Panc1 (cell line): ENCODE measurements at places on chromosomes 12 and 14.

DNA sequence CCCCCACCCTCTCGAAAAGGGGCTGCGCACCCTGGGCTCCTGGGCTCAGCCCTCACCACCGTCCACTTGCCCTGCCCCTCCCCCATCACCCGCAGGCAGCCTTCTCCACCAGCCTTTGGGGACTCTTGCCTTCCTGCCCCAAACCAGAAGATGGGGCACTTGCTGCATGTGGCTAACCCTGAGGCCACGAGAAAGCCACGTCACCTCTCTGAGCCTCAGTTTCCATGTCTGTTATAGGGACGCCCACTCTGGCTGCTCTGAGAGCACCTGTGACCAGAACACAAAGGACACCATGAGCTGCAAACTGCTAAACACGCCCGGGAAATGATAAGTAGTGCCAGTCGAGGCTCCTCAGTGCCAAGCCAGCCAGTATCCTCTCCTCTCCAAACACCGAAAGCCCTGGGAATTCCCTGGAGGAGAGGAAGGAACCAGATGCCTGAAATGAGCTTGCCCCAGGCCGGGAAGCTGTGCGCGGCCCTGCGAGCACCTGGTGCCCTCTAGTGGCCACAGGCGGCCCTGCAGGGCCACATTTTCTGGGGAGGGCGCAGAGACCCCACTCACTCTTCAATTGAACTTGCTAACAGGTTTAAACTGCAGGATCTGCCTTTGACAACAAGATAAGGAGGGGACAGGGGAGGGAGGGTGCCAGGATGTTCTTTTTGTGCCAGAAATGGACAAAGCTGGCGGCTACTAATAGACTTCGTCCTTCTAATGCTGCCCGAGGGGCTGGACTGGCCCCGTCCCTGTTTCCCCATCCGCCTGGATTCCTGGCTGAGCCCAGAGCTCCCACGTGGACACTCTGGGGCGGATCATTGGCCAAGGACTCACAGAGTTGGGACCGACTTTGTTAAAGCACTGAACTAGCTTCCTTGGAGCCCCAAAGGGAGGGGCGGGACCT, 10.2 kb upstream of the SERPINA9 start:
- DNase-seq: peak; percentile 18

DNA sequence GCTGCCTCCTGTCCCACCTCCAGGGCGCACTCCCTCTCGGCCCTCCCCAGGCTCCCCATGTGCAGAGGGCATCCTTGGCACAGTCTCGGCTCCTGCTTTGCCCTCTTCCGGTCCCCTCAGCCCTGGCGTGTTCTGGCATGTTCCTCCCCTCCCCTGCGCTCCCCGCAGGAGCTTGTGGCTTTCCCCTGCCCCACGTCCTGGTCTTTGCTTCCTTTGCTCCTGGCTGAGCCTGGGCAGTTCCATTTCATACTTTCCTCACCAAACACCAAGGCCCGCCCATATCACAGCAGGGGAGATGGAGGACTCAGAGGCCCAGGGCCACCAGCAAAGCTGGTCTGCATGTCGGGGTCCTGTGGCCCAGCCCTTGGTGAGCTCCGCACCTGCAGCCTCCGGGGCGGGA, 56.0 kb downstream of the FBRSL1 start:
- DNase-seq: no peak

DNA sequence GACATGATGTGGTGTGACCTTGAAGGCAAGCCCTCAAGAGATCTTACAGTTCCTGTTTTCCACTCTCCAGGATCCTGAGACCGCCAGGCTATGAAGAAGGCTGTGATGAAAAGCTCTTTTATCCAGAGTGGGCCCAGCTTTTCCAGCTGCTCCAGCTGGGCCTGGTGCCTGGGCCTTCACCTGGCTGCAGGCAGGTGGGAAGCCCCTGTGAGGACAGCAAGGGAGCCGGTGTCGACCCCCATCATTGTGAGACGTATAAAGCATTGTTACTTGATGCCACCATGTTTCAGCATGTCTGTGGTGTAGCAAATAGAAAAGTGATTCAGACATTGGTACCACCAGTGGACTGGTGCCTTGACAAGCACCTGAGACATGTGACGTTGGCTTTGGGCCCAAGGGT, 190.2 kb downstream of the KIF26A start:
- DNase-seq: no peak

- no peak for DNase-seq
Observed at GRCh38 chr12:6952863-6953441, 1.8 kb downstream of the PTPN6 start.
